Inflammatory macrophage (primary cell): ENCODE measurements at places on chromosomes 11 and 22.

DNA sequence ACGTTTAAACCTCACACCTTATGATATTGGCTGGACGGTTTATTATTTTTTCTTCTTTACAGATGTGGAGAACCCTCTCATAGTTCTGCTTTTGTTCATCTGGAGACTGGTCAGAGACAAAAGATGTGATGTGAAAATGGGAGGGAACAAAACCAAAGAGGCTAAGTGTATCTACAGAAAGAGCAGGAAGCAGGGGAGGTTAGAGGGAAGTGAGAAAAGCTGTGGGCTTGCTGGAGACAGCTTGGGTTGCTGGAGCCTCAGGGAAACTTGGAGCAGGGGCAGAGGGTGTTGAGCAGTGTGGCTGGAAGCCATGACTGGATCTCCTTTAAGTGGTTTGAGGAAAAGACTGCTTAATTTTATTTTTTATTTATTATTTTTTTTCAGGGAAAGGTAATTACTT is 79.0 kb upstream of the SNX19 start:
- DNase-seq = no peak

DNA sequence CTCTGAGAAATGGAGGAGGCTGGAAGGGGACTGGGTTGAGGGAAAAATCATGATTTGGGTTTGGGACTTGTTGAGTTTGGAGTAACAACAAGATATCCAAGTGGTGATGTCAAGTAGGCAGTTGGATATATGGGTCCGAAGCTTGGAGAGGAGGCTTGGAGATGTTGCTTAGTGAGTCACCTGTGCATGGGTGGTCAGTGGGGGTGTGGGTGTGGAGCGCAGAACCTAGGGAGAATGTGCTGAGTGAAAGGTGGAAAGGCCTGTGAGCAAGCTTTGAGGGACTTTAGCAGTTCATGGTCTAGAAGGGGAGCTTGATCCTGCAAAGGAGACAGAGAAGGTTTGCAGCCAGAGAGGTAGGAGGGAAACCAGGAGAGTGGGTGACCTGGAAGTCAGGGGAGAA is 38.2 kb downstream of the PRDM11 start:
- DNase-seq = no peak

- no peak for DNase-seq
Measured at GRCh38 chr11:134366254-134366653, 34.5 kb downstream of the GLB1L2 start.

GRCh38 chr11:62127426-62127825 is 3.6 kb downstream of the INCENP start:
- no peak for DNase-seq
